ENCODE measurements at places on chromosomes 5 and 9.

DNA sequence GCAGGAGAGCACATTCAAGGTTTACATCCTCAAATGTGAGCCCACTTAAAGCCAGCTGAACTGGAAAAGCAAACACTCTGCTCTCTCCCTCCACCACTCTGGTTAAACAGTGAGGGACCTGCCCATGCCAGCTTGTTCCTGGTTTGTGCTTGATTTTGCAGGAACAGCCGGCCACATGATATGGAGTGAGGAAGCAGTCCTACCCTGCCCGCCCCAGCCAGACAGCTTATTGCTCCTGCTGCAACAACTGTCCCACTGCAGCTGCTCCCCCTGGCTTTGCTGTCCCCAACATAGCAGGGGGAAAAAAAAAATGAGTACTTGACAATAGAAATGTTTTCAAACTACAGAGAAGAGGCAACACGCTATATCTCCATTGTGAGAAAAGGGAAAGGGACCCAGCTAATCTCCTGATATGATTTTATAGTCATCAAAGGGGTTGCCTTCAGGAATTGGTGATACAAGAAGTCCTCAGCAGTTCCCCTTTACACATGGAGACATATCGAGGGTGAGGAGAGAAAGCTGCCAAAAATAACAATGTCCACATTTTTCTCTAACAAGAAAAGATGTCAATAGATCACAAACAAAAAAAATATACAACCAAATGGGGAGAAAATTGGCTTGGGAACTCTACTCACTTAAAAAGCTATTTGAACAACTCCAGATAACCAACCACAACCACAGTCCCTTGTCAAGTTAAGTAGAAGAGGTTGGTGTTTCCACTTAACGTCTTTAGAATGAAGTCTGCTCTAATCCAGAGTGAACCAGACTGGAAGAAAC lies 4.6 kb downstream of the MYO10 start:
- no peak for DNase-seq

DNA sequence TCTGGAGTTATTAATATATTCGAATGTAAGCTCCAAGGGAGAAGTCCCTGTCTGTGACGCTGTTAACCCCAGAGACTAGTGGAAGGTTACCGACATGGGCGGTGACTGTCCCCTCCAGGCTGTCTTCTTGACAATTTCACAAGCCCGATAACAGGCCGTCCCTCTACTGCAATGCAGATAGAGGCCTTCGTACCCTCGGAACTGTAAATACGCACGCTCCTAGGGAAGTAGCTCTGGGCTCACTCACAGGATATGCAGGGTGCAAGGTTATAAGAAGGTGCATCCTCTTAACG lies 680 bp upstream of the RFK start:
- DNase-seq, result no peak

GRCh38 chr9:95595721-95596295 lies 79.0 kb upstream of the PTCH1 start:
- DNase-seq, result no peak

- DNase-seq, result no peak
Measured at GRCh38 chr5:135739383-135739981, 95.0 kb upstream of the SLC25A48 start.

GRCh38 chr9:84669288-84670137 lies at the start of gene NTRK2:
NTRK2 (plus strand) TSS chr9:84669729; CDS start chr9:84670749, 1,020 bp downstream.
- DNase-seq, result no peak

DNA sequence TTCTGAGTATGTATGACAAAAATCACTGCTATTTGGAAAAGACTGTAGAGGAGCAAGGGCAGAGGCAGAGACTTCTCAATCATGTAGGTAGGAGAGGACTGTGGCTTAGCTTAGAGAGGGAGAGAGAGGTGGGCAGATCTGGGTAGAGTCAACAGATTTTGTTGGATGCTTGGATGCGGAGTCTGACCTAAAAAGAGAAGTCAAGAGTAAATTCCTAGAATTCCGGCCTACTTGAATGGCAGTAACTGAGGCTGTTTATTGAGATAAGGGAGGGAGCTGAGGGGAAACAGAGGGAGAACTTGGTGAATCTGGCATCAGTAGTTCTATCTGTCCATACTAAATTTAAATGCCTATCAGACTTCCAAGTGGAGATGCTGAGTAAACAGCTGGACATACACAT lies 2.4 kb downstream of the TICAM2 start:
- DNase-seq, result no peak

GRCh38 chr9:98132806-98133631 lies 14.0 kb upstream of the TRIM14 start:
- DNase-seq, result peak; percentile 65
